ENCODE measurements at places on chromosomes 3 and 15.

DNA sequence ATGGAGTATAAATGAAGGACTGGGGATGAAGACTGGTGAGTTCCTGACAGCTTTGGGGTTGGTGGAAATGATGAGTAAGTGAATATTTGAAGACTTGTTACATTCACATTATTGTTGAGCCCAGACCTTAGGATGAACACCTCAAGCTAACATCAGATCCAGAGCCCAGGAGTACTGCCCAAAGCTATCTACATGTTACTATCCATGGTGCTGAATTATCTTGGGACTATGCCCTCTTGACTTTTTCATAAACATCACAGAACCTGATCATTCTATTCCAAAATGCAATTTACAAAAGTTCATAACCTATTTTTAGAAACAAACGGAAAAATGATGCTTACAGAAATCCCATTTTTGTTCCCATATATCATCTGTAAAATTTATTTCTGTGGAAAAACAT lies 613.3 kb downstream of the TUSC7 start:
- peak; percentile 7 for DNase-seq

DNA sequence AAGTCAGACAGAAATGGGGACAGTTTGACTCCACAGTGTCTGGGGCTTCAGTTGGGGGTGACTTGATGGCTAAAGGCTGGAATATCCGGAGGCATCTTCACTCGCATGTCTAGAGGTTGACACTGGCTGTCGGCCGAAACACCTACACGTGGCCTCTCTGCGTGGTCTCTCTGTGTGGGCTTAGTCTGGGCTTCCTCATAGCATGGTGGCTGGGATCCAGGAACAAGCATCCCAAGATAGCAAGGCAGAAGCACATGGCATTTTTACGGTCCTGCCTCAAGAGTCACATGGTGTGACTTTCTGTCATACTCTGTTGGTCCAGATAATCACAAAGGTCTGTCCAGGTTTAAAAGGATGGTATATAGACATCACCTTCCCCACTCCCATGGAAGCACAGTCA lies 34.5 kb downstream of the MAGI1 start:
- DNase-seq: no peak

DNA sequence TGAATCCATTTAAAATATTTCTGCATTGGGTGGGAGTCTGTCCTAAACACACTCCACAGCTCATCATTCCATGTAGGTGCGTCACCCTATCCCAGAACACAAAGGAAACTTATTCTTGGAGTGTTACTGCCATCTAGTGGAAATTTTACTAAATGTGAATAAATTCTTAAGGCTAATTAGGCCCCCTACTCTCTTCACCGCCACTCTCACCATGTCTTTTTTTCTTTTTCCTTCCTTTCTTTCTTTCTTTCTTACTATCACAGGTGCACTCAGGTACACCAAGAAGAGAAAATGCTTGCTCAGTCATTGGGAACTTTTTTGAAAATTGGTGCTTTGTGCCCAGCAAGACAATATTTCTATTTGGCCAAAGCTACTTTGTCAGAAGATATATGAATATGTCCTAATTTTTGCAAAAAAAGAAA lies 26.4 kb upstream of the ATP8B4 start:
- DNase-seq: peak; percentile 61

GRCh38 chr15:73573572-73573971 lies 59.6 kb downstream of the NPTN start:
- DNase-seq: no peak

All from AG08396 (cell line).